ENCODE measurements at places on chromosomes 11 and 22.

- no peak for DNase-seq
Measured at GRCh38 chr11:67285541-67286498, 3.3 kb upstream of the ANKRD13D start.

DNA sequence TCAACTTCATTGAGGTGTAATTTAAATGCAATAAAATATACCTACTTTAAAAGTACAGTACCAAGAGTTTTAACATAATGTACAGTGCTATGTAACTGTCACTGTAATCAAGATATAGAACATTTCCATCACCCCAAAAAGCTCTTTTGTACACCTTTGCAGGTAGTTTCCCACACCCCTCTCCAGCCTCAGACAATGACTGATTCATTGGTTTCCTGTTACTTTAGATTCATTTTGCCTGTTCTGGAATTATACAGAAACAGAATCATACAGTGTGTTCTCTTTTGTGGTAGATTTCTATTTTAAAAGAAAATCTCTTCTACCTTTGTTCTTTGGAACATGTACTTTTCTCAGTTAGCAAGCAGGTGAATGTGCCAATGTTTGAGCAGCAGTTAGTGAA is 38.2 kb downstream of the SHISA8 start:
- DNase-seq, result no peak

DNA sequence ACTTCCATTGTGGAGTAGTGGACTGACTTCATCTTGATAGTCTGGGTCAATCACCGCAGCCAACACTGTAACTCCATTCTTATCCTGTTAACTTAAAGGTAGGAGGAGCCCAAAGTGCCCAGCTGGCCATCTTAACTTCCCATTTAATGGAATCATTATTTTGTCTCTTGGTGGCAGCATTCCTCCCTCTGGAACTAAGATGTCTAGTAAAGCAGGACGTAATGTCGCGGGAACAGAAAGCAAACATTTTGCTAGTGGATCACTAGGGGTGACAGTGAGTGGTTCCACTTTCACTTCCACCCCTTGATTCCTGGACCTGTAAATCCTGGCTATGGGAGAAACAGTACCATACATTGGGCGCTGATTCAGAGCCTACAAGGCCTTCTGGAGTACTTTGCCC is 71.4 kb downstream of the GAB4 start:
- no peak for DNase-seq

DNA sequence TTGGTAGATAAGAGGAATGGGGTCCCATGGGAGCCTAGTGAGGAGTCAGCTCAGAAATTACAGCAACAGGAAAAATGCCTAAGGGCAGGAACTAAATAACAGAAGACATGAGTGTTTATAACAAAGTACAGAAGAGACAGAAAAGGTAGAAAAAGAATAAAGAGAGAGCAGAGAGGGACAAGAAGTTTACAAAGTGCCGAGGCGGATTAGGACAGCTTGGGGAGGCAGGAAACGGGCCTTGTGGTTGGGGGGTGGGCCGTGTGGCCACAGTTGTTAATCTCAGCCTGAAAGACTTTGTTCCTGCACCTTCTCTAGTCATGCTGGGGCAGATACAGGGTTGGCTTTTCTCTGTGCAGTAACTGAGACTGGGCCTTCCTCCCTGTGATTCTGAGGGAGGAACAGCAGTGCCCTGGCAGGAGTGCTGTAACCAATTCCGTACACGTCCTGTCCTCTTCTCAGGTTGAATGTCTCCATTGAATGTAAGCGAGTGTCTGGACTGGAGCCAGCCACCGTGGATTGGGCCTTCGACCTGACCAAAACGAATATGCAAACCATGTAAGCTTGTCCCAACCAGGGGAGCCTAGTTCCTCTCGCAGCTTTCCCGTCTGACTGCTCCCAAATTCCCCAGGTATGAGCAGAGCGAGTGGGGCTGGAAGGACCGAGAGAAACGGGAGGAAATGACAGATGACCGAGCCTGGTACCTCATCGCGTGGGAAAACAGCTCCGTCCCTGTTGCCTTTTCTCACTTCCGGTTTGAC is 13.2 kb downstream of the NAA40 start:
- DNase-seq, result no peak

DNA sequence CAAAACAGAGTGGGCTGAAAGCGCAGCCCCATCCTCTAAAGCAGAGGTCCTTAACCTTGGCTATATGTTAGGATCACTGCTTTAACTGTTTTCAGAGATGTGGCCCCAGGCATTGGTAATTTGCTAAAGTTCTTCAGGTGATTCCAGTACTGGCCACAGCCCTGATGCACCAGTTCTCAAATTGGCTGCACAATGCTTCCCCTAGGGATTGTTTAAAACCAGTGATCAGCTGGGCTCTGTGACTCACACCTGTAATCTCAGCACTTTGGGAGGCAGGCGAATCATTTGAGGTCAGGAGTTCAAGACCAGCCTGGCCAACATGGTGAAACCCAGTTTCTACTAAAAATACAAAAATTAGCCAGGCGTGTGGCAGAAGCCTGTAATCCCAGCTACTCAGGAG is 8.4 kb upstream of the IRAG1 start:
- no peak for DNase-seq

DNA sequence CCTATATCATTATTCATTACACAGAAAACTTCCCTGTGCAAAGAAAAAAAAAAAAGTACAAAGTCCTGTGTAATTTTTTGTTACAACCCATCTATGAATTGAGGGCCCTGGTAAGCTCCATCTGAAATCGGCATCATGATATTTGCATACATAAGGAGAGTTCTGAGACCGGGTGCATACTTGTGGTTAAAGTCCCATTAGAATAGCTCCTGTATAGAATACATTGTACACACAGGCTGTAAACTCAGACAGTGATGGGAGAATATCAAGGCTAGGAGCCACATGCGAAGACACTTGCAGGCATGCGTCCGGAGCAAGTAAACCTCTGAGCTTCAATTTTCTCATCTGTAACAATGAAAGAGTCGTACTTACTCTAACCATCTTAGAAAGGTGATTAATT is 353.2 kb downstream of the ETS1 start:
- no peak for DNase-seq

- DNase-seq, result no peak
Measured at GRCh38 chr11:1565904-1566247, 6.2 kb downstream of the DUSP8 start.

DNA sequence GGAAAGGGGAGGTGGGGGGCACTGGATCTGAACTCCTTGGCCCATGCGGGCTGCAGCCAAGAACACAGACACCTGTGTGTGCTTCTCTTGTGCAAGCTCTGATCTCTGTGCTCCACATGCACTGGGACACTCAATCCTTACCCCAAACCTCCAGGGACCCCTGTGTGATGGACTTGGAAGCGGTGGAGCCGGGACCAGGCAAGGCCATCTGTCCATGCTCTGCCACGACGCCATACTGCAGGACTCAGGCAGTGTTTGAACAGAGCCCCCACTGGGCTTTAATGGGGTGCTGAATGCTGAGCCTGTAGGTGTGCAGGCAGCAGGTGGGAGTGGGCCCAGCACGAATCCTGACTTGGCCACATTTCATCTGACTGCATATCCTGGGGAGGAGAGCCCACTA is 23.4 kb downstream of the PPM1F start:
- DNase-seq, result no peak

DNA sequence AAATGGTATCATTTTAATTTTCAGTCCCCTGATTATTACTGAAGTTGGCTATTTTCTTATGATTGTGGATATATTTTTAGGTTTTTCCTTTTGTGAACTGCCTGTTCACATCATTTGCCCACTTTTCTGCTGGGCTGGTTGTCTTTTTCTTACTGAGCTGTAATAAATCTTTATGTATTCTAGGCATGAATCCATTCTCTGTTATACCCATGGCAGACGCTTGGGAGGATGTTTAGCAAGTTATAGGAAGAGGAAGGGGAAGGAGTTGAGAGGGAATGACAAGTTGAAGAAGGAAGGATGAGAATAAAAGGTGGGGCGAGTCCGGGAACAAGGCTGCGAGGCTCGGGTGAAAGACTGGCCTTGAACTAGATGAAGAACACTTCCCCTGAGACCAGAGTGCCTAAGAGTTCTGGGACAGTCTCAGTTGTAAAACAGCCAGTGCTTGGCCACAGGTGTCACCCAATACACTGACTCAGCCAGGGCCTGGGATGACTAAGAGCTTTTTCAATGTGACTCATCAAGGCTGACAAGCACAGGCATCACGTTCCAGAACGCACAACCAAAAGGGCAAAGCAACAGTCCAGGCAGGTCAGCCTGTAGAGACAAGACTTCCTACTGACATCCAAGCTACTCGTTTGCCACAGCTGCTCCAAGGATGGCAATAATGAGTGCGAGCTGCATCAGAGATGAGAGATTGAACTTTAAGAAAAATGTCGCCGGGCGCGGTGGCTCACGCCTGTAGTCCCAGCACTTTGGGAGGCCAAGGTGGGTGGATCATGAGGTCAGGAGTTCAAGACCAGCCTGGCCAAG is 35.2 kb downstream of the LRFN4 start:
- DNase-seq, result peak; percentile 71

- no peak for DNase-seq
Measured at GRCh38 chr11:102111787-102112508, 1.7 kb downstream of the YAP1 start.

Data from stimulated activated CD4-positive, alpha-beta T cell treated with anti-CD3 and anti-CD28 coated beads, Interleukin-15, amount 100 ng/mL, for 48 hours (primary cell).